AG09319 (cell line): ENCODE measurements at places on chromosomes 13 and 19.

GRCh38 chr19:39481229-39481545 is 549 bp downstream of the TIMM50 start:
- DNase-seq: no peak

GRCh38 chr13:92963029-92963428 is 263.6 kb upstream of the GPC6 start:
- no peak for DNase-seq

- no peak for DNase-seq
Measured at GRCh38 chr13:28041031-28041461, 52.6 kb upstream of the URAD start.

GRCh38 chr13:65488606-65489005 is 1741.5 kb downstream of the PCDH9 start:
- DNase-seq: no peak

DNA sequence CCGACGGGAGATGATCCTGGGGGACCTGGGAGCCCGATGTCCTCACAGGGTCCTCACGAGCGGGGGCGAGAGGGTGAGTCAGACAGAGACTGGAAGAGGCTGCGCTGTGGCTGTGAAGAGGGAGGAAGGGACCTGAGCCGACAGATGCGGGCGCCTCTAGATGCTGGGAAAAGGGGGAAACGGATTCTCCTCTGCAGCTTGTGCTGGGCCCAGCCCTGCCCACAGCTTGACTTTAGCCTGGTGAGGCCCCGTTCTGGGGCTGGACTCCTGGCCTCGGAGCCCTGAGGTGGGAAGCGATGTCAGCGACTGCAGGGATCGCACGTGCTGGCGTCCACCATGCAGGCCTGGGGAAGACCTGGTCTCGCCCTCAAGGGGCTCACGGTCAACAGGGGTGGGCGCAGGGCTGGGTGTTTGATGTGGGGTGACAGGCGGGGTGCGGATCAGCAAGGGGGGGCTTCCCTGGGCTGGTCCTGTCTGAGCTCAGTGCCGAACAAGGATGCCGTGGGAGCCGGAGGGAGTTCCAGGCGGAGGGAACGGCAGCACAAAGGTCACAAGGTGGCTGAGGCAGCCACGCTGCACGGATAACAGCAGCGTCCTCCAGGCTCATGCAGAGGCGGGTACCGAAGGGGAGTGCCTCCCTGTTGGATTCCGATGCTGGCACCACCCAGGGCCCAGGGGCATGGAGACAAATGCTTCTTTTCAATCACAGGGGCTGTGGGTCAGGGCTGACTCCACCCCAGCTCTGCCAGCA is 31.8 kb downstream of the PIP5K1C start:
- DNase-seq: no peak

DNA sequence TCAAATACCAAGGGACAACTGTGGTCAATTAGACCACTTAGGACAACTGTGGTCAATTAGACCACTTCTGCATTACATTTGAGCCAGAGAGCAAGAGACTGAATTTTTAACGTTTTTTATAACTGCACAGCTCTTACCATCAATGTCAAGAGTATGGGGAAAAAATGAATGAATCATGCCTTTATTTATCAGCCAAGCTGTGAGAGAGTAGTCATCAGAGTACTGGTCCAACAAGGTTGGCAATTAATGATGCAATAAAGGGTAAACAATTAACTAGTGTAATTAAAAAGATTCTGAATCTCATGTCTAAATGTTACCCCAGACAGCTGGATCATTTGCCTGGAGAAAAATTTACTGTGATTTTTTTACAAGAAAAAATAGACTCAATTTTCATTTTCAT is 381.1 kb downstream of the LIG4 start:
- DNase-seq: no peak

DNA sequence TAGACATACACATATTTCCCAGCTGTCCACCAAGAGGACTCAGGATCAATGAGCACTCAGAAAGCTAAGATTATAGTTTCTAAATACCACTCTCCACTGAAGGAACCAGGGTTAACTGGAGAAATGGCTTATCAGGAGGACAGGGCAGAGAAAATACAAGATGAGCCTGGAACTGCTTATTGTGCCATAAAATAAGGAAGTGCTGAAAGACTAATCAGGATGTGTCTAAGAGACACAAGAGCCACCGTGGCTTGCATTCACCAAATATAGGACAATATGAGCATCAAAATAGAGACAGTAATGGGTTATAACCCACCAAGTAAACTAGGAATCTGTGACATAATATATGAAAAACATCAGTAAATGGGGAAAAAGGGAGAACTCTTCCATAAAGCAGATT is 32.8 kb downstream of the KLF12 start:
- no peak for DNase-seq

- DNase-seq: no peak
Measured at GRCh38 chr19:6209233-6209632, 70.5 kb downstream of the MLLT1 start.

- no peak for DNase-seq
Measured at GRCh38 chr19:11238041-11238440, 1.4 kb upstream of the ANGPTL8 start.

GRCh38 chr13:46668931-46669525 is 116.1 kb downstream of the LRCH1 start:
- no peak for DNase-seq

- no peak for DNase-seq
Measured at GRCh38 chr13:29684441-29684840, 89.0 kb upstream of the SLC7A1 start.

DNA sequence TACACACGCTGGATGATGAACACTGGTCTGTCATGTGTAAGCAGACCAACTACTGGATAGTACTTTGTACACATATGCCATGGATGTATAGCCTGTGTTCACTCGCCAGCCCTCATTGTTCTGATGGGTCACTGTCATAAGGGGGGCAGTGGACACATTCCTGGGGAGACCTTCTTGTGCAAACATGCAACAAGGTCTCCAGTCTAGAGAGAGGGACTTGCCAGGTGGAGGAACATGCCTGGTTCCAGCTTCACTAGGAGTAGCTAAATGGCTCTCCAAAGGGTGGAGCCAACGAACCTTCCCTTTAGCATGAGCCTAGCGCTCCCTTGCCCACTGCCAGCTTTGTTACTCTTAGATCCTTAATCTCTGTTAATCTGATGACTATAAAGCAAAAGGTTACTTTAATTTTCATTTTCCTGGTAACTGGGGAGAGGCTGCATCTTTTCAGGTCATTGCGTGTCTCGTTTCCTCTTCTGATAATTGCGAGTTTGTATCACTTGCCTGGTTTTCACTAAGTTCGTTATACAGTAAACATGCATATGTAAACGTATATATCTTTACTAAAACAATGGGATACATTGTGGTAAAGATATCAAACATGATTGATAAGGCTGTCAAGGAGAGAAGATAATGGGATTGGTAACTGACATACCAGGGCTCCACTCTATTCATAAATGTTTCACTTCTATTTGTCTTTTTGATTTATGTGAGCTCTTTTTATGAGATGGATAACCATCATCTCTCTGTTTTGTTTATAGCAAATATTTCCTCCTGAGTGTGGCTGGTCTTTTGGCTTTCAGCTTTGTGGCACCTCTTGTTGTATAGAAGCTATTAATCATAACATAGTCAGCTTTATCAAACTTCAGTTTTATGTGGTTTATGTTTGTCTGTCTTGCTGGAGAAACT is 235.2 kb upstream of the SGCG start:
- no peak for DNase-seq

GRCh38 chr19:54576411-54576976 is 2.9 kb downstream of the LILRA2 start:
- DNase-seq: no peak

GRCh38 chr13:112441226-112441625 is 65.1 kb downstream of the SPACA7 start:
- no peak for DNase-seq

- DNase-seq: no peak
Measured at GRCh38 chr13:55245005-55245644, 1895.6 kb upstream of the PRR20A start.

GRCh38 chr13:41352935-41353840 is 42.1 kb downstream of the NAA16 start:
- DNase-seq: peak; percentile 5

DNA sequence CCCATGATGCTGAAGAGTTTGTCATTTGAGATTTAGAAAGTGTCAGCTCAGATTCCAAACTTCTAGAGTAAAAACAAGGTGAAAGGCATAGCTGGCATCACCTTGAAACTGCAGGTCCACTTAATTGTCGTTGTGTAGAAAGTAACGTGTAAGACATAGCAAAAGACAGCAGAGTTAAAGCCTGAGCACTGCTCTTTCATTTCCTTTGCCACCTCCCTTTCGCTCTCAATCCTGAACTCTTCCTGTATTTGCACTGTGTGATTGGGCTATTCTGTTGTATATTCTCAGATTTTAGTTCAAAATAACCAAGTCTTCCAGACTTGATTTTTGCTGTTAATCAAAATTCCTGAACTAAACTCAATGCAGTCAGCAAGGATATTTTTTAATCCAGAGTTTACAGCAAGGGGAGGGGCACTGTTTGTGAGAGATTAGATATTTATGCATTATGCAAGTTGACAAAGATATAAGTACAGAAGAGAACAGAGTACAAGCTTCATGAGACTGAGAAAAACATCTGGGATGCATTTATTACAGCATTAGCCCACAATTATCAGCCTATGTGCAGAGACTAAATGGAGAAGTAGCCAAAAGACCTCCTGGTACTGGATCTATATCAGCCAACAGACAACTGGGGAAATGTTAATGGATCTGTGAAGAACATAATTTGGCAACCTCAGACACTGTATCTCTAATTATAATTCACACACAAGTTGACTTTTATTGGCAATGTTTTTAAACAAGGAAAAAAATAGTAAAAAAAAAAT is 328.6 kb downstream of the SUCLA2 start:
- no peak for DNase-seq

DNA sequence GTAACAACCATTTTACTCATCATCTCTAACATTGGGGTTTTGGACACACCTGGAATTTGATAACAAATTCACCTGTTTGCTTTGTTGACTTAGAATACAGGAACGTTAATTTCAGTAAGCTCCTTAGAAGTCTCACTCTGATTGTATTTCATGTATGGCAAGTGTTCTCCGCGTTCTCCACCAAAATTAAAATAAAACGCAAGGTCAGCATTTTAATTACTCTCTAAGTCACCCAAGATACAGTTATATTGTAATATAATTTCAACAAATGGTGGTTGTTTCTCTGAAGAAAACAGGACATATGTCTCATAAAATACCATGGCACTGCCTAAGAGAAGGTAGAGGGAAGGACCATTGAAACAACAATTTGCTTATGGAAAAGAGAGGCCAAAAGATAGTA is 742.1 kb downstream of the LIG4 start:
- no peak for DNase-seq

GRCh38 chr19:32914879-32915660 is 45.5 kb upstream of the SLC7A9 start:
- DNase-seq: no peak

GRCh38 chr19:35767288-35768081 is 7.9 kb upstream of the ARHGAP33 start:
- no peak for DNase-seq

DNA sequence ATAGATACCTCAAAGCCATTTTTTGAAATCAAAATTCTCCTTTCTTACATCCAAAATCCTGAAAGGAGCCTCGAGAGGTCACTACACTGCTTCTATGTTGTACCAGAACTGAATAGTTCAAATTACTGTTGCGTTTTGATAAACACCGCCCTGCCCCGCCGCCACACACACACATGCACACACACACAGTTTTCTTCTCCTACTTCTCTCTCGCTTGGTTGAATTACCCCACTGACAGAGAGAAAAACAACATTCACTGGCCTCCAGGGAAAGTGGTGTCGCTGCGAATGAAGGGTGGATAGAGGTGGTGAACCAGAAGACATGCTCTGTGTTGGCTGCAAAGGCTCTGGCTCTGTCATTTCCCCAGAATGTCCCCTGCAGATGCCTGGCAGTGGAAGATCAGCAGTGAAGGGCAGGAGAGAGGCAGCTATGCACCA is 183.4 kb upstream of the RFC3 start:
- no peak for DNase-seq
